ENCODE measurements at places on chromosomes 13 and 19.
A peak's percentile ranks its signal among the peaks of the same experiment; 100 is the strongest.

GRCh38 chr19:45119582-45119981 is 26.6 kb downstream of the PPP1R37 start:
- no peak for DNase-seq

GRCh38 chr13:76378767-76379166 is 507.4 kb downstream of the KCTD12 start:
- DNase-seq, result no peak

DNA sequence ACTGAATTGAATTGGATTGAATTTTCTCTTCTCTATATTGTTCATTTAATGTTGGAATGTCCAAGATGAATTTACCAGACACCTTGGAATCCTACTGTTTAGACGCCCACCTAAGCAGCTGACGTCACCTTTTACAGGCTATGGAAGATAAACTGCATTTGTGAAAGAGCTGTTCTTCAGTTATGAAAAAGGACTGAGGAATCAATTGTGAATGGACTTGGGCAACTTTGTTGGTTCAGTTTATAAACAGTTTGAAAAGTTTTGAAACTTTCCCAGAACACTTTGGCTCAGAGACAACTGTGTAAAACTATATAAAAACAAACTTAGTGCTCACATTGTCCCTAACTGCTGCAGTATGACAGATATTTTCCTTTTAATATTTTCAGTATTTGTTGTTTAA is 590.8 kb upstream of the SPRY2 start:
- DNase-seq, result no peak

DNA sequence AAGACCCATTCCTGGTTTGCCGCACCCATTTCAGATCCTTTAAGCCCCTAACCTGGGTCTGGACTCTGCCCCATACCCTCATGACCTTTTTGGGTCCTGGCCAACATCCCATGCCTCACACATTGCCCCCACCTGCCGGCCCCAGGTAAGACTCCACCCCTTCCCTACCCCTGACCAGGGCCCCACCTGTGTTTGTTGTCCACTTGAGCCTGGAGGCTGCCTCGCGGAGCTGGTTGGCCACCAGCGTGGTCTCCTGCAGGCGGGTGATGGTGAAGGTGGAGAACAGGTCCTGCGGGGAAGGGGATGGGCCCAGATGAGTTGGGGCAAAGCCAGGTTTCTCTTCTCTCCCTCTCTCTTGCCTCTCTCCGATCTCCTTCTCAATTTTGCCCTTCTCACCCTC is 19.5 kb downstream of the MAN2B1 start:
- DNase-seq, result no peak

DNA sequence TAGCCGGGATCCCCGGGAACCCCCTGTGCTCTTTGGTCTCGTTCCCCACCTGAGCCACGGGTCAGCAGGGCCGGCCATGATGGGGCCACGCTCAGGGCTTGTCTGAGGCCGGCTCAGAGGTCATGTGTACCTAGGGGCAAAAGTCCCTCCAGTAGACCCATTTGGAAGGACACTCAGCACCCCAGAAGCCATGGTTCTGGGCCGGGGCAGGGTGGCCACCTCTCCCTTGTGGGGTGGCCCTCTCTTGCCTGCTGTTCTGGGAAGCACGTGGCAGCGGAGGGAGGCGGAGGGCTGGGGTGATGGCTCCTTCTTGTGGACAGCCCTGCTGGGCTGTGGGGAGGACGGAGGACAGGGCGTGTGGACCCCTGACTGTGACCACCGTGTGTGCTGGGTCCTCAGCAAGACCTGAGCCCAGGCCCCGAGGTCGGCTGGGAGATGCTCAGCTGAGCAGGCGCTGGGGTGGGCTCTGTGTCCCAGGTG is 6.4 kb upstream of the PEAK3 start:
- no peak for DNase-seq

GRCh38 chr13:57739089-57739488 is 107.5 kb downstream of the PCDH17 start:
- no peak for DNase-seq

DNA sequence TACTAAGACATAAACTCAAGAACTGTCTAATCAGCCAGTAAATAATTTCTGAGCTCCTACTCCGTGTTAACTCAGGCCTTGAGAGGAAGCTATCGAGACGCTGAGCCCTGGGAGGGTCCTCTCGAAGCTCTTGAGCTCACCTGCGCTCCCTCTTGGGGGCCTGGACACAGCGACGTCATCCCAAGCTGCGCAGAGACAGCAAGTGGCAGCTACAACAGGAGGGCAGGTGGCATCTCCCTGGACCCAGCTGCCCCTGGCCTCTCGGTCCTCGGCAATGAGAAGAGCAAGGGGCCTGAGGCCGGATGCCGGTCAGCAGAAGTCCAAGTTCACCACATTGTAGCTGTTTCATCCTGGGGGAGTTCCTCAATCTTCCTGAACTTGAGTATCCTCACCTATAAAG is 30.5 kb upstream of the TUBGCP3 start:
- no peak for DNase-seq

DNA sequence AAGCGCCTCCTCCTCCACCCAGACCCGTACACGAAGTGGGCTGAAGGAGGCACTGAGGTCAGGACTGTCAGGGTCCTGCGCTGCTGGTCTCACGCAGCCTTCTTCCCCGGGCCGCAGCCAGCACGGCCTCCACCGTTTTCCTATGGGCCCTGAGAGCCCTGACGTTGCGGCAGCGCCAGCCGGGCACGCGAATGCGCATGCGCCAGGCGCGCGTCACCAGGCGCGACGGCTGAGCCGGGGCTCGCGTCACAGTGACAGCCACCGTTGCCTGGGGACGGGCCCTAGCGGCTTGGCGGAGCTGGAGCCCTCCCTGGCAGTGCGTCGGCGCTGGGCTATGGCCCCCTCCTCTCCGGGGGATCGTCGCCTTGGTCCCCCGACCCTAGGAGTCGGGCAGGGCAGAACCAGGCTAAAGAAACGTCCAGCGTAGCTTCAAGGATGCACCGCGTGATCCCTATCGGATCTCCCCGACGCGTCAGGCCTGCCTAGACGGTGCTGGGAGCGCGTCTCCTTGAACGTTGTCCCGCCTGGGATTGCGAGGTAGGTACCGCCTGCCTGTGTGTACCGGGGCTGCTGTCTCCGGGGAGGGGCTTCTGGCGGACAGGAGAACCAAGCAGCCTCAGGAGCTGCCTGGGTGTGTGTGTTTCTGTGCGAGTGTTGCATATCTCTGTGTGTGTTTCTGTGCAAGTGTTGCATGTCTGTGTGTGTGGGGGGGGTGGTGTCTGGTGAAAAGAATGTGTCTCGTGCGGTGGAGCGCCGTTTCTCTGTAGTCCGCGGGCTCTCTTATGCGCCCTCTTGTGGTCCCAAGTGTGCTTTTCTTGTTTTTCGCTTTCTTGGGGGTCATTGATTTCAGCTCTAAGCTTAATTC is 43.2 kb downstream of the ZNF571 start:
- peak; percentile 37 for DNase-seq

- DNase-seq, result peak; percentile 59
Measured at GRCh38 chr13:113854238-113855011, 9.5 kb downstream of the GAS6 start.

DNA sequence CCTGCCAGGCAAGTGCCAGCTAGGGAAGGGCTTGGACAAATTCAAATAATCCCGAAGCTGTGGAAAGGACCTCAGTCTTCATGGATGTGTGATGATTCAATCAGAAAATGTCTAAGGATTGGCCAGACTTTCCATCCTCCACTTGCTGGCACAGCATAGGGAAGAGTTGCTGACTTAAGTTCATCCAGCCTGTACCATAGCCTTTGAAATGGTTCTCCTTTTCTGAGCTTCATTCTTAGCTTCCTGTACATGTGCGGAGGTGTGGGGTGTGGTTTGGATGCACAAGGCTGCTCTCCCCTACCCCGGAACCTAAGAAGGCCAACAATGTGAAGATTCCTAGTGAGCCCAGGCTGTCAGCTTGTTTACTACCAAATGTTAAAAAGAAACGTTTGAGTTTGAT is 959 bp upstream of the IGFL3 start:
- no peak for DNase-seq

- DNase-seq, result no peak
Measured at GRCh38 chr13:19781526-19781925, 1.2 kb downstream of the PSPC1 start.

DNA sequence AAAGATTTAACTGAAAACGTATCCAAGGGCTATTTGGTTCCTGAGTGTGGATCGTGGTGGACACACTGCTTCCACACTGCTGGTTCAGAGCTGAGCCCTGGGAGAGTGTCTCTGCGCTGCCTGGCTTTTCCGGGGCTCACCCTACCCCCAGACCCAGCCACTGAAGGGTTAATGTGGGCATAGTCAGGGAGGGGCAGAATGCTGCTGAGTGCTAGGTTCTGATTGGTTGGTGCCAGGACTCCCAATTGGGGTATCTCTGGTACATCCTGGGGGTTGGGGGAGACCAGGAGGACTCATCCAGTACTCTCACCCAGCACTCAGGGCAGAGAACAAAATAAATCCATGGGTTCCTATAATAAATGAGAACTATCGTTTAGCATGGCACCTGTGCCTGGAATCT is 142.3 kb downstream of the CACNA1A start:
- no peak for DNase-seq

GRCh38 chr19:52923778-52924593 is 758 bp upstream of the ZNF888 start:
- DNase-seq, result no peak
